ENCODE measurements at places on chromosomes 13 and 19.

DNA sequence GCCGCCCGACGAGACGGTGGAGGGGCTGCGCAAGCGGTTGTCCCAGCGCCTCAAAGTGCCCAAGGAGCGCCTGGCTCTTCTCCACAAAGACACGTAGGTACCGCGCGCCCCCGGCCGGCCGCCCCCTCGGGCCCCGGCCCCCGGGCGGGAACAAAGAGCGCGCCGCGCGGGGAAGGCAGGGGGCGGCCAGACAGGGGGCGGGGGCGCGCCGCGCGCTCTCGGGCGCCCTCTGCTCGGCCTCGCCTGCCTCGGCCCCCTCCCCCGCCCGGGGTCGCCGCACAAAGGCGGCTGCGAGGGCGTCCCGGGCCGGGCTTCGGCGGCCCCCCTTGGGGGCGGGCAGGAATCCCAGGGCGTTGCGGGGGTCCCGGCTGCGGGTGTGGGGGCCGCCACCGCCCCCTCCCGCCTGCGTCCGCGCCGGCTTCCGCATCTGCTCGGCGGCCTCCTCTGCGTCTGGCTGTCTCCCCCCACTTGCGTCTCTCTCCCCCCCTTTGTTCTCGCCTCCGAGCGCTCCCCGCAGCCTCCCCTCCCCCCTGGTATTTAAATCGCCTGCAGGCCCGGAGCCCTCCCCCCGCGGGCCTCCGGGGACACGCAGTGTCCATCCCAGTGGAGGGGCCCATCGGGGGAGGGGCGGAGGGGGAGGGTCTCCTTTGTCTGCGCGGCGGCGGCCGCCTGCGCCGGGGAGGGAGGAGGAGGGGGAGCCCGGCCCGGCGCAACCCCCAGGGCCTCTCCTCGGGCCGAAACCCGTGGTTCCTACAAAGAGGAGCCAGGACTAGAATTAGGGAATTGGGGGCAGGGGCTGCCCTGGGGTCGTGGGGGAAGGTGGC lies 2.3 kb downstream of the MIDN start:
- DNase-seq, result no peak

GRCh38 chr19:5150902-5151741 lies 182.2 kb downstream of the KDM4B start:
- DNase-seq, result no peak

DNA sequence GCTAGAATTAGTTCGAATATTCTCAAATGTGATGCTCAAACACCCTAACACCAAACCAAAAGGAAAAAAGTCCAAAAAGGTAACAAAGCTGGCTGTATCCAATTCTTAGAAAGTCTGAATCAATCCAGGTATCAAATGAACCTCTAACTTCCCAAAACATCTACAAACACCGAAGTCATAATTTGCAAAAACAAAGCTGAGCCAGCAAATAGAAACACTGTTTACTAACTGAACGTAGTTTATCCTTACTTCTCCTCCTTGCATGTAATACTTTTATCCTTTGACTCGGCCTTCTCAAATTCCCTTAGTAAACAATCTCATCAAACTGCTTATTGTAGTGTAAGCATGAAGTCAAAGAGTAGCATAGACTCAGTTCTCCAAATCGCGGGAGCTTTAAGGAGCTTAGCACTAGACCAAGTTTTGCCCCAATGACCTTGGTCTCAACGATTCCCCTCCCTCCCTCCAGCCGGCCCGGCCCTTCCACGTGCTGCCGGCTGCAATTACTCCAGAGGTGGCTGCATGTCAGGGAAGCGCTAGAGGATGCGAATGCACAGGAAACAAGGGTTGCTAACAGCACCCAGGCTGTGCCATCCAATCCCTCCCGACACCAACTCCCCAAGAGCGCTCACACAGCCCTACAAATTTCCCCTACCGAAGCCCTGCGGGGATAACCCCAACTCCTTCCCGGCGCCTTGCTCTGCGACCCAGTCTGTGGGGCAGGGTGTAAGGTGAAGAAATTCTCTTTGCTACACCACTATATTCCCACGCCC lies 693 bp downstream of the XPO4 start:
- DNase-seq, result no peak

DNA sequence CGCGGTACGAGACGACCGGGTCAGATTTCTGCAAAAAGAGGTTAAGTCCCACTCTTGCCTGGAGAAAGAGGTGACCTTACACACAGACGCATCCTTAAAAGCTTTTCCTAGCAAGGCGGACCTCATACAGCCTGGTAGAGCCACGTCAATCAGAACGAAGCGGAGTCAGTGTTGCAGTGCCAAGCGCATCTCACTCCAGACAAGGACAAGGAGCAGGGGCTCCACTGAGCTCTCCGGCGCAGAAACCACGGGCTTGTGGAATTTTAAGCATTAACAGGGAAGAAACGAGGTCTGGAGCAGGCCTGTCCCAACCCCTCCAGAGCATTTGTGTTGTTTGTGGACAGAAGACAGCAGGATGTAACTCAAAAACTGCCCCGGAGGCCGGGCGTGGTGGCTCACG lies 7.1 kb downstream of the EEF2 start:
- DNase-seq, result no peak

GRCh38 chr19:10389863-10390262 lies 9.5 kb upstream of the TYK2 start:
- no peak for DNase-seq

DNA sequence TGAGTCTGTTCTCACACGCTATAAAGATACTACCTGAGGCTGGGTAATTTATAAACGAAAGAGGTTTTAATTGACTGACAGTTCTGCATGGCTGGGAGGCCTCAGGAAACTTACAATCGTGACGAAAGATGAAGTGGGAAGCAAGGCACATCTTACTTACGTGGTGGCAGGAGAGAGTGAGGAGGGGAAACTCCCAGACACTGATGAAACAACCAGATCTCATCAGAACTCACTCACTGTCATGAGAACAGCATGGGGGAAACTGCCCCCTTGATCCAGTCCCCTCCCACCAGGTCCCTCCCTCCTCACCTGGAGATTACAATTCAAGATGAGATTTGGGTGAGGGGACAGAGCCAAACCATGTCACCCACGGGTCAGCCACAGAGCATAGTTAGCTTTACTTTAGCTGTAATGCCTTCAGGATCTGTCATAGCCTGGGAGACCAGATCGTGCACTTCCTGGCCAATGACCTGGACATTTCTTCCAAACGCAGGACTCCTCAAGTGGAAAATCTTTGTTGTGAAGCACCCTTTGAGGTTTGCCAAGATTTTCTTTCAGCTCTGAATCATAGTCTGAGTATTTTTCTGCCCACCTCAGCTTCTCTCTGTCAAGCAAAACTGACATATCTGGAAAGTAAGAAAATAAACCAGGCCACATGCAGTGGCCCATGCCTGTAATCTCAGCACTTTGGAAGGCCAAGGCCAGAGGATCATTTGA lies 25.2 kb upstream of the HIF3A start:
- DNase-seq, result no peak

DNA sequence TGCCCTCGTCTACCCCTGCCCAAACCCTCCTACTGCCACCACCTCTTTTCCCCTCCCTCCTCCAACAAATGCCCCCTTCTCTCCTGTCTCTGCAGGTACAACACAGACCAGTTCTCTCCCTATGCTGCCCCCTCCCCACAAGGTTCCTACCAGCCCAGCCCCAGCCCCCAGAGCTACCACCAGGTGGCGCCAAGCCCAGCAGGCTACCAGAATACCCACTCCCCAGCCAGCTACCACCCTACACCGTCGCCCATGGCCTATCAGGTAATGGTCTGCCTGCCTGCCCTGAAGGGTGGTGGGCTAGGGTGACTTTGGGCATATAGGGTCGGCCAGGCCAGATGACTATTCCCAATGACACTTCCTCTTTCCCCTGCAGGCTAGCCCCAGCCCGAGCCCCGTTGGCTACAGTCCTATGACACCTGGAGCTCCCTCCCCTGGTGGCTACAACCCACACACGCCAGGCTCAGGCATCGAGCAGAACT lies 6.5 kb upstream of the TIMM50 start:
- DNase-seq, result peak; percentile 38

Data from activated CD8-positive, alpha-beta memory T cell treated with anti-CD3 and anti-CD28 coated beads for 1 hour (primary cell).